ENCODE measurements at places on chromosomes 1 and 21. TPM values are rescaled to one million over a fixed set of nuclear protein-coding genes. Genes with fewer than 3 reads are reported as not detected.

- peaks cover 7% of the 10 kb centered on the region for H3K4me1 ChIP-seq
- H3K27ac ChIP-seq = no peak overlapping the region
- H3K27me3 ChIP-seq = no peaks in the 10 kb centered on the region
- no peaks in the 10 kb centered on the region for H3K36me3 ChIP-seq
Observed at GRCh38 chr1:58836408-58836807, 52.6 kb upstream of the JUN start.

- H3K4me3 ChIP-seq = no peak overlapping the region
- DNase-seq = peak; percentile 58
- no peaks in the 10 kb centered on the region for H3K27me3 ChIP-seq
- peaks cover 29% of the 10 kb centered on the region for H3K36me3 ChIP-seq
Observed at GRCh38 chr1:110060034-110060661, 10.3 kb downstream of the ALX3 start.

- no peak overlapping the region for H3K27ac ChIP-seq
- DNase-seq = no peak
- 0 out of 2 replicates have a peak, but pooled peaks cover 7% of the 10 kb centered on the region for H3K4me1 ChIP-seq
- H3K4me3 ChIP-seq = no peak overlapping the region
Observed at GRCh38 chr1:216073793-216074595, 349.3 kb downstream of the USH2A start.

- no peak overlapping the region for H3K27ac ChIP-seq
- no peak overlapping the region for H3K4me3 ChIP-seq
- H3K36me3 ChIP-seq = no peaks in the 10 kb centered on the region
- H3K4me1 ChIP-seq = no peaks in the 10 kb centered on the region
- peaks cover 54% of the 10 kb centered on the region for H3K27me3 ChIP-seq
- no peak for DNase-seq
Observed at GRCh38 chr1:119341372-119341947, 27.1 kb upstream of the HAO2 start.

ELK4 gene
- total RNA-seq = 16.3 TPM

GRCh38 chr1:36530261-36530660, 47.5 kb upstream of the CSF3R start:
- H3K27me3 ChIP-seq = peaks cover 27% of the 10 kb centered on the region
- DNase-seq = no peak
- no peak overlapping the region for H3K27ac ChIP-seq
- H3K4me3 ChIP-seq = no peak overlapping the region
- no peaks in the 10 kb centered on the region for H3K36me3 ChIP-seq

DNA sequence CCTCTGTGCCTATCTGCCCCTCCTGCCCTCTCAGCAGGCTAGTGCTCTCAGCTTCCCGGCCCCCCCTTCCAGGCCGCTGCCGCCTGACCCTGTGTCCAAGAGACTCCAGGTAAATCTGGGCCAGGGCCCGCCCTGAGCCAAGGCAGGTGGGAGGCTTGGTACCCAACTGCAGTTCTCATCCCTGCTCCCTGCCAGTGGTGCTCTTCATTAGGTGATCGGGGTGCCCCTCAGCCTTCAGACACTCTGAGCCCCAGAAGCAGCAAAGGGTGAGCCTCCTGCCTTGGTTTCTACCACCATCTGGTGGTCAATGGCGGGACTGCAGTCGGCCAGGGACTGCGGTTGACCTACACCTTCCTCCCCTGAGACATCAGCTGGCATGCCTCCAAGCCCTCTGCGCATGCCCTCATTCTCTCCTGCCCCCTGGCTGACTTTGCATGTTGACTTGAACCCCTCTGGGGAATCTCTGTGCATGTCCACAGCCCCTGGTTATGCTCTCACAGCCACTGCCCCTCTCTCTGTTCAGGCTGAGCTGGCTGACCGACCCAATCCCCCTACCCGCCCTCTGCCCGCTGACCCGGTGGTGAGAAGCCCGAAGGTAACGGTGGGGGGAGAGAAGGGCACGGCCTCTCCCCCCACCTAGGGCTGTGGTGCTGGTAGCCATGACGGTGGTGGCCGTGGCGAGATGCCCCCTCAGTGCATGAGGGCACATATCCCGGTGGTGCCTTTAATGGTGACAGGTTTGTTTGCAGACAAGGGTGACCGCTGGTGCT, 2.0 kb upstream of the EFNA4 start:
- peak; percentile 97 for DNase-seq
- peaks cover 21% of the 10 kb centered on the region for H3K4me1 ChIP-seq
- H3K4me3 ChIP-seq = no peak overlapping the region
- no peak overlapping the region for H3K27ac ChIP-seq
- H3K36me3 ChIP-seq = peaks cover 34% of the 10 kb centered on the region

SERPINC1 gene
- total RNA-seq = not detected

DNA sequence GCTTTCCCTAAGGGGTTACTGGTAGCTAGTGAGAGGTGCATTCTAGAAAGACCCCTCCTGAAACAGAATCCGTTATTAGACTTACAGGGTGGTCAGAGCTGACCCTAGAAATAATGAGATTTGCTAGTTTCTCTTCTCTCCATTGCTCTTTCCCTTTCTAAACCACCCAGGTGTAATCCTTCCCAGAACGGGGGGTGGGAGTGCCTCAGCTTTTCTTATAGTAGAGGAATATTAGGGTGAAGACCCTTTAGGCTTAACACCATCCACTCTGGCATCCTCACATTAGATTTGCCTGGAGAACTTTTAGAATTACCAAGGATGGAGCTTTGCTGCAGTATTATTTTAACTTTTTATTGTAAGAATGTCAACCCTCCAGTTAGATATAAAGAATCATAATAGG, 49.4 kb downstream of the CAPN9 start:
- no peaks in the 10 kb centered on the region for H3K36me3 ChIP-seq
- no peaks in the 10 kb centered on the region for H3K4me1 ChIP-seq
- no peak for DNase-seq
- no peak overlapping the region for H3K27ac ChIP-seq

EPHA8 gene
- 0.07 TPM for total RNA-seq

OVAAL gene
- not detected for total RNA-seq

LCE6A gene
- not detected for total RNA-seq

MPL gene
- total RNA-seq = not detected

GRCh38 chr1:210123383-210123782, 109.2 kb upstream of the SERTAD4 start:
- peaks cover 13% of the 10 kb centered on the region for H3K4me1 ChIP-seq
- no peaks in the 10 kb centered on the region for H3K27me3 ChIP-seq
- no peak for DNase-seq
- no peaks in the 10 kb centered on the region for H3K36me3 ChIP-seq

VCAM1 gene
- not detected for total RNA-seq

DNA sequence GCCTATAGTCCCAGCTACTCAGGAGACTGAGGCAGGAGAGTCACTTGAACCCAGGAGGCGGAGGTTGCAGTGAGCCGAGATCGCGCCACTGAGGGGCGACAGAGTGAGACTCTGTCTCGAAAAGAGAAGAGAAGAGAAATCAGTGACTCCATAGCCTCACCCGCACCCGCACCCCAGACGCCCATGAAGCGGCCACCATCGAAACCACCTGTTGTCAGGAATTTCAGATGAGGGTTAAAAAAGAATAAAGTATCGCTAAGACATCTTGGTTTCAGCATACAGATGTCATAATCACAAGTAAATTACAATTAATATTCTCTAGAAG, 47.4 kb downstream of the NPHP4 start:
- H3K4me3 ChIP-seq = no peak overlapping the region
- no peaks in the 10 kb centered on the region for H3K27me3 ChIP-seq
- no peak overlapping the region for H3K27ac ChIP-seq
- peaks cover 13% of the 10 kb centered on the region for H3K36me3 ChIP-seq
- DNase-seq = no peak

- no peak overlapping the region for H3K27ac ChIP-seq
- DNase-seq = no peak
- no peaks in the 10 kb centered on the region for H3K36me3 ChIP-seq
- peaks cover 74% of the 10 kb centered on the region for H3K27me3 ChIP-seq
Observed at GRCh38 chr1:153260585-153261280, 1.2 kb downstream of the LORICRIN start.

MFAP2 gene
- 1.8 TPM for total RNA-seq

DNA sequence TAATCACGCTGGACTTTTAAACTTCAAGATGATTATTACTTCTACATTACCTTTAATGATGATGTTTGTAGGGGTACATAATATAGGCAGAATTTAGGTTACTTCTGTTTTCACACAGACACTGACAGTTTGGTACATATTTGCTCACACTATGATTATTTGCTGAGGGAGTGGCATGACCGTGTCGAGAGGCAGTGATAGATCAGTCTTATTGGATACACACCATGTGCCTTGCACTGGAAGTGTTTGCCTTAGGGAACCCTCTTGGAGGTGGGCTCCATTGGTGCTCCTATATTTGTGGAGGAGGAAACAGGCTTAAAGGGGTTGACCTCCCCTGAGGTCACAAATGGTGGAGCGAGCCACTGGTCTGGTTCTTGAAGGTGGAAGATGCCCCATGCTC, 132.1 kb downstream of the PRDM2 start:
- no peak overlapping the region for H3K27ac ChIP-seq
- H3K4me1 ChIP-seq = peaks cover 7% of the 10 kb centered on the region
- no peaks in the 10 kb centered on the region for H3K27me3 ChIP-seq

DNA sequence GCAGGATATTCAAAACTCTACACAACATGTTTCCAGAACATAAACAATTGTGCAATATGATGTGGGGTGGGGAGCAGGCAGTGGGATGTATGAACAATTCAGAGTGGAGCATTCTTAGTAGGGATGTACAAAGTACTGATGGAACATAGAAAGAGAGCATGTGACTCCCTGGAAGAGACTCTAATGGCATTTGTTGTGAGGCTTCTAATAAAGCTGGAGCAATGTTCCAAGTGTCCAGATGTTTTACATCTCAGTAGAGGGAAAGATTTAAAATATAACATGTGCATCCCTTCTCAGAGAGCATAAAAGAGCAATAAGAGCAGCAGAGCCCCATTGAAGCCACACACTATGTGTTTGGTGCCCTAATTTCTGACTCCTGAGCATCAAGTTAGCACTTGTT, 116.5 kb downstream of the BRINP2 start:
- H3K27me3 ChIP-seq = no peaks in the 10 kb centered on the region
- no peak overlapping the region for H3K27ac ChIP-seq
- no peak for DNase-seq
- H3K4me1 ChIP-seq = peaks cover 4% of the 10 kb centered on the region
- H3K36me3 ChIP-seq = no peaks in the 10 kb centered on the region
- no peak overlapping the region for H3K4me3 ChIP-seq

- H3K27me3 ChIP-seq = peaks cover 70% of the 10 kb centered on the region
- H3K27ac ChIP-seq = no peak overlapping the region
- no peak overlapping the region for H3K4me3 ChIP-seq
- H3K4me1 ChIP-seq = no peaks in the 10 kb centered on the region
Observed at GRCh38 chr1:38784452-38785284, 74.9 kb downstream of the RRAGC start.

GRCh38 chr1:35656863-35657232, 15.5 kb upstream of the PSMB2 start:
- no peak overlapping the region for H3K4me3 ChIP-seq
- no peaks in the 10 kb centered on the region for H3K36me3 ChIP-seq
- H3K27ac ChIP-seq = peak overlapping the region; percentile 62
- H3K27me3 ChIP-seq = peaks cover 4% of the 10 kb centered on the region
- peaks cover 15% of the 10 kb centered on the region for H3K4me1 ChIP-seq
- no peak for DNase-seq

GRCh38 chr1:111511370-111511769, 7.9 kb upstream of the ADORA3 start:
- H3K27ac ChIP-seq = no peak overlapping the region
- no peak for DNase-seq
- no peaks in the 10 kb centered on the region for H3K27me3 ChIP-seq
- H3K4me1 ChIP-seq = peaks cover 12% of the 10 kb centered on the region
- H3K36me3 ChIP-seq = no peaks in the 10 kb centered on the region

DNA sequence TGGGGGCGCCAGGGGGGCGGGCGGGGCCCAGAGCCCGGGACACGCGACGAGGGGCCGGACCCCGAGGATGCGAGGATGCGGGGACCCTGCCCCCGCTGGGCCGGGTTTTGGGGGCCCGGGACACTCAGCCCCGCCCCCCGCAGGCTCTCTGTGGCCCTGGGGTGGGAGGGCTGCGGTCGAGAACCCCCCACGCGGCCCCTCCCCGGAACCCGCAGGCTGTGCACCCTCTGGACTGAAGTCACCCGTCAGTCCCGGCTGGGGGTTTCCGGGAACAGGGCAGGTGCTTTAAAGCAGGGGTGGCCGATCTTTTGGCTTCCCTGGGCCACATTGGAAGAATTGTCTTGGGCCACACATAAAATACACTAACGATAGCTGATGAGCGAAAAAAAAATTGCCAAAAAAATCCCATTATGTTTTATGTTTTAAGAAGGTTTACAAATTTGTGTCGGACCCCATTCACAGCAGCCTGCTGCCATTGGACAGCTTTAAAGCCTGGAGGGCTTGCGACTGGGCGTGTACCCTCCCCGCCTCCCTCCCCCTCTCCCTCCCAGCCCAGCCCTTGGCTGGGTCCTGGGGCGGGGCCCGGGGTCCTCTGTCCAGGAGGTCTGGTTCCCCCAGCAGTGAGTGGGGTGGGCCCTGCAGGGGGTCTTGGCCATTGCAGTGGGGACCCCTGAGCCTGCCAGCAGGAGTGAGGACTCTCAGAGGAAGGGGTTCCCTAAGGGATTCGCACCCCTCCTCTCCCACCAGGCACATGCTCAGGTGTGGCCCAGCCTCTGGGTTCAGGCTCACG, 21.6 kb upstream of the C1orf159 start:
- H3K4me1 ChIP-seq = peaks cover 17% of the 10 kb centered on the region
- DNase-seq = no peak
- H3K4me3 ChIP-seq = peak overlapping the region; percentile 70
- H3K27ac ChIP-seq = no peak overlapping the region
- no peaks in the 10 kb centered on the region for H3K36me3 ChIP-seq

PER3 gene
- total RNA-seq = 5.4 TPM

ALX3 gene
- total RNA-seq = not detected

DNA sequence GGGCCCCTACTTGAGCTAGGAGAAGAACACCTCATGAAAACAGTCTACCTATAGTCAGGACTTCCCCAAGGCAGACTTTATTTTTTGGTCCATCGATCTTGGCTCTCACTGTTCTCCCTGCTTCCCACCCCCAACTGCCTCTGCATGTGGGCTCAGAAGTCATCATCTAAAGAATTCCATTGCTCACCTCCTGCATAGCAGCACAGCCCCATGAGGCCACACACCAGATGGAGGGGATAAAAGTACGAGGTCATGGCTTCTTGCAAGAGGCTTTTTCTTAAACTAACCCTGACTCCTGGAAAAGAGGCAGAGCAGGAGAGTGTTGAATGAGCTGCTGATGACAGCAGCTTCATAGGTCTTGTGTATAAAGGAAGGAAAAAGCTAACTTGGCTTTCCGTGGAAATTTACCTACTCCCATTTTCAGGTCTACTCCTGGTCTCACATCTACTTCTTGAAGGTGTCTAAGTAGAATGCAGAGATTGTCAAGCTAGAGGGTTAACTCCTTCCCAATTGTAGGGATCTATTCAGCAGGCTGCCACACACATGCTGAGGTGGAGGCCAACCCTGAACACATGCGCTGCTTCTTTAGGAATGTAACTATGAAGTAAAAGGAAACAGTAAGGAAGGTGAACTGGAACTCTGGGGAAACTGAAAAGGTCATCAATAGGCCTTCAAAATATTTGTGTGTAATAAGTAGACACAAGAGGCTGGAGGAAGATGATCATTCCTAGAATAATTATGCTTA, 18.7 kb downstream of the WNT2B start:
- no peak overlapping the region for H3K4me3 ChIP-seq
- peaks cover 22% of the 10 kb centered on the region for H3K4me1 ChIP-seq
- no peaks in the 10 kb centered on the region for H3K27me3 ChIP-seq

All from PC-3 (cell line).